ENCODE measurements at places on chromosomes 7 and 10. TPM values are rescaled to one million over a fixed set of nuclear protein-coding genes. Genes with fewer than 3 reads are reported as not detected.

GRCh38 chr10:44384601-44385025, 284 bp downstream of the CXCL12 start:
- peak; percentile 57 for DNase-seq

- DNase-seq, result no peak
Measured at GRCh38 chr10:104417637-104418292, 64.1 kb downstream of the CFAP58 start.

DNA sequence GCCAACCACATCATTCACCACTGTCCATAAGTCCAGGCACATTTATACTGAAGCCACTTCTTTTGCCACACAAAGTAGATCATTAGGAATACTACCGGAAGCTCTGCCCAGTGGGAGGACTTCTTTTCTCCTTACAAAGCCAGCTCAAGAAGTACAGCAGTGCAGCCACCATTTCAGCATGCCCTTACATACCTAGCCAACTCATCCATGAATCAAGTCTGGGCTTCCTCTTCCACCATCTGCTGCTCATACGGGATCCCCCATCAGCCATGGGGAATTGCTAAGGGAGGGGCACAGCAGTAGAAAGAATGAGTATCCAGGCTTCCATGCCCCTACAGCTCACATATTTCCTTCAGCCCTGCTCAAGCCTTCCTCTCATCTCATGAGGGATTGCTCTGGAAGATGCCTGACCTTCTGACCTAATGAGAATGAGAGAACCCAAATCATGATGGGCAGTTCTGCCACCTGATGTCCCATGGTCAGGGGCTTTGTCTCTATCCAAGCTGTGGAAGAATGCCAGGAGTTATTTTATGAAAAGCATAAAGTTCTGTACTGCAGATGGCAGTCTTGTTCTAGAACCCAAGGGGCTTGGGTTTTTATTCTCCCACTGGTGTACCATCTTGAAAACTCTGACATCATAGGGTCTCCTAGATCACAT, 39.5 kb downstream of the ACSM6 start:
- DNase-seq, result no peak

DNA sequence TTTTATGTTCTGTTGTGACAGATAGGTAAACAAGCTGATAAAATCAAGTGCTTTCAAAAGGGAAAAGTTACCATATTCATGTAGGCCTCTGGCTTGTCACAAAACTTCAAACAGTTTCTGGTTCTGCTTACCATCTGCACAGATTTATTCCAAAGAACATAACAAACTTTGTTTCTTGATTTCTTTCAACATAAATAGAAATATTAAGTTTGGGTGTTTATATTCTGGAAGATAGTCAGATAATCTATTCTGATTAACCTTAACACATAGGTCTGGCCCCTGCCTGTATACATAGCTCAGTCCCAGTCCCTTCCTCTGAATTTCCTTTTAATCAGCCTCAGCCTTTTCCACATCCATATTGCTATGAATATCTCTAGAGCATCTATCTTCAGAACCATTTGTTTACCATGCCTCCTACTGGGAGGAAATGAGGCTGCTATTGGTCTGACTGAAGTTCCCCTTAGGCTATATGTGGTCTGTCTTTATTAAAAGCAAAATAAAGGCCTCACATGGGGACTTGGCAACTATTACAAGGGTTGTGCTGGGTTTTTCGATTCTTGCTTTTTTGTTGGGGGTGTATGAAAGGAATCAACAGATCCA, 319.0 kb downstream of the HPSE2 start:
- DNase-seq, result no peak

GRCh38 chr7:113519472-113519871, 399.3 kb downstream of the PPP1R3A start:
- no peak for DNase-seq

DNA sequence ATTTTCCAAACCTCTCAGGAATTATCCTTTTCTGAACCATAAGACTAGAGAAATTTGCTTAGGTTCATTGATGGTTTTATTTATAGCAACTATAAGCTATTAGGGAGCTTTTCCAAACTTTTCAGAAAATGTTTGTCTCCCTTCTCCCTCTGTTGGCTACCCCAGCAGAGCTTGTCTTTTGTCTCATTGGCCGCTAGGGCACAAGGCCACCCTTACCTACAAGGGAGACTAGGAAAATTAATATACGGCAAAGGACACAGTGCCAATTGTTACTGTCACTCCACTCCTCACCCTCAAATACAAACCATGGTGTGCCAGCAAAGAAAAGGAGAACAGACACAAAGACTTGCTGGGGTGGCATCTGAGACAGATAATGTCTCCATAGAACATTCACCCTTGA, 471.4 kb downstream of the XPNPEP1 start:
- no peak for DNase-seq

GRCh38 chr7:100655908-100656674, at the start of gene ACTL6B:
ACTL6B (minus strand) TSS chr7:100656448; CDS start chr7:100656354, 94 bp downstream.
- peak; percentile 78 for DNase-seq

DNA sequence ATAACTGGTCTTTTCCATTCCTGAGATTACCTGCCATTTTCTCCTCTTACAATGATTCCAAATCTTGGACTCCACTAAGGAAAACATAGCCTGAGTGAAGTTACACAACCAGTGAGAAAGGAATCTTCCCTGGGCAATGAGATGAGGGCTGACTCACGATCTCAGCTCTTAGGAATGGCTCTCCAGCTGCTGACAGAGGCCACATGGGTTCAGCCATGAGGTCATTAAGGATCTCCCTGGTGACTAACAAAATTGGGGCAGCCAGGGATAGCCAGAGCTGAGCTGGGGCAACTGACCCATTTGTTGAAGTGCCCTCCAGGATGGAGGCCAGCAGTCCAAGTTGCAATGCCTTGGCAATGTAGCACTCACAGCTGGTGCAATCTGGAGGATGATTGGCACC, 78.7 kb upstream of the MKLN1 start:
- DNase-seq, result peak; percentile 52

- DNase-seq, result no peak
Measured at GRCh38 chr10:82409671-82410070, 534.7 kb downstream of the NRG3 start.

DNA sequence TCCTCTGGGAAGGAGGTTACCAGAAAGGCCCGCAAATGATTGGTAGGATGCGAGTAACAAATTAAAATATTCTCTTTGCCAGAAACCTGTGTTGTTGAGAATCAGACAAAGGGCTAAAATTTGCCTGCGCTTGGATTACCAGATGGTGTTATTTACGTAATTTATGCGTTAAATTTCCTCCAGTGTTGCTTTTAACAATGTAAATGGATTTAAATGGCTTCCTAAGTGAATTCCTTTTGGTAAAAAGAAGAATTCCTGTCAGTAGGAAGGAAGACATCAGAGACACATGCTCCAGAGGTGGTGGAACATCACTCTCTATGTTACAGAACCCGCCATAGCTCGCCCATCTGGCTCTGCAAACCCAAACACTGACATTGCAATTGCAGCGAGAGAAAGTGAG, 520.6 kb downstream of the GALNT17 start:
- no peak for DNase-seq

GRCh38 chr7:44964831-44965440, 13.9 kb downstream of the MYO1G start:
- no peak for DNase-seq

DNA sequence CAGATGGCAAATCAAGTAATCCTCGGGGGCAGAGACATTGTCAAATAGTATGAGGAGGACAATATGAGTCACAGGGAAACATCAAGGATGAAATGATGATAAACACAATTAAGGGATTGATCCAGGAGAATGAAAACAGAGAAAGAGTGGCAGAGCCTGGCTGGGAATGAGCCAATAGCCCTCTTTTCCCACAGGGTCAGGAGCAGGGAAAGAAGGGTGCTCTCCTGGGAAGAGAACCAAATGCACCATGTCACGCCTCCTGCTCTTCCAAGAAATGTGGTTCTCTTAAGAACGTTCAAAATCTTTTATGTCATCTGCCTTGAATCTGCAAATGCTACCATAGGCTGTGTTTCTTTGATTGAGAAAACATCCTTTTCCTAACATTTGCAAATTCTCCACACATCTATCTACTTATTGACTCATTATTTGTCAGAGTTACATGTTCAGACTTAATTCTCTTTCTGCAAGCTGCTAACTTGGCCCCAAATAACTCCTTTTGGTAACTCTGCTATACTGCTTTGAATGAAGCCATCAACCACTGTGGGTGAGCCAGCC, 50.6 kb downstream of the HIPK2 start:
- DNase-seq, result no peak

GRCh38 chr10:113041841-113042750, 92.0 kb downstream of the TCF7L2 start:
- DNase-seq, result no peak

DNA sequence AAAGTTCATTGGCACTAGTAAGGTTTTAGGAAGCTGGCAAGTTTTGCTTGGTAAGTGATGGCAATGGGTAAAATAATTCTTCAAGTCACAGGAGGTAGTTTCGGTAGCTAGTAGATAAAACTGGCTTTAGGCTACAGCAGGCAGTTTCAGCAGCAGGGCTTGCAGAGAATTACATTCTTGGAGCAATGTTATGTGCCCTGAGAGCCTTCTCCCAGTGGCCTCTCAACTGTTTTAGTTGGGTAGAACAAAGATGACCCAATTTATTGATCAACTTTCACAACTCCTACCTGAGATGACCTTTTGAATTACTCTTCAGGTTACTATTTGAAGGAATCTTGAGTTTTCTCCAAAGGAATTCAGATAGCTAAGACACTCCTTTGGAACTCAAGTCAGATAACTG, 16.4 kb upstream of the NFE2L3 start:
- no peak for DNase-seq

- no peak for DNase-seq
Measured at GRCh38 chr7:41882256-41882655, 179.4 kb upstream of the INHBA start.

GRCh38 chr10:16913266-16913665, 96.0 kb upstream of the RSU1 start:
- DNase-seq, result no peak

The KNDC1 gene
- total RNA-seq, result 0.20 TPM

The BPGM gene
- 15.2 TPM for total RNA-seq

The MYL10 gene
- not detected for total RNA-seq

The CYP2C18 gene
- total RNA-seq, result not detected

The ITGA8 gene
- 0.82 TPM for total RNA-seq

The ACHE gene
- total RNA-seq, result 0.40 TPM

The CYP3A4 gene
- total RNA-seq, result not detected

The SGMS1 gene
- total RNA-seq, result 21.9 TPM

The TRIL gene
- 2.4 TPM for total RNA-seq

The REPIN1 gene
- total RNA-seq, result 131 TPM

The MYO1G gene
- 1.3 TPM for total RNA-seq

The KCNH2 gene
- 107 TPM for total RNA-seq

The FOXP2 gene
- total RNA-seq, result 1.2 TPM

The LRMDA gene
- 23.1 TPM for total RNA-seq

The RADIL gene
- total RNA-seq, result 2.8 TPM

The HOXA3 gene
- 0.72 TPM for total RNA-seq

The PILRA gene
- 3.2 TPM for total RNA-seq

The UNCX gene
- total RNA-seq, result not detected
